COR-L47 (cell line): ENCODE measurements at places on chromosomes 5 and 9.
A peak's percentile ranks its signal among the peaks of the same experiment; 100 is the strongest.

DNA sequence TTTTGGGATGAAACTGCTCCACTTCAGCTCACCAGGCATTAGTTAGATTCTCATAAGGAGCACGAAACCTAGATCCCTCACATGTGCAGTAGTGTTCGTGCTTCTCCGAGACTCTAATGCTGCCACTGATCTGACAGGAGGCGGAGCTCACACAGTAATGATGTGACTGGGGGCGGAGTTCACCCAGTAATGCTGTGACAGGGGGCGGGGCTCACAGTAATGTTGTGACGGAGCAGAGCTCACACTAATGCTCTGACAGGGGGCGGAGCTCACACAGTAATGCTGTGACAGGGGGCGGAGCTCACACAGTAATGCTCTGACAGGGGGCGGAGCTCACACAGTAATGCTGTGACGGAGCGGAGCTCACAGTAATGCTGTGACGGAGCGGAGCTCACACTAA is 27.1 kb upstream of the LRRC14B start:
- no peak for DNase-seq

- DNase-seq = no peak
These were observed 53.7 kb downstream of the EFNA5 start for GRCh38 chr5:107617052-107617451.

- DNase-seq = no peak
These were observed 133.6 kb upstream of the ADAMTS16 start for GRCh38 chr5:5006548-5006947.

GRCh38 chr9:108815156-108815555 is 40.6 kb downstream of the ACTL7B start:
- no peak for DNase-seq

- DNase-seq = no peak
These were observed 40.6 kb upstream of the STARD4 start for GRCh38 chr5:111552896-111553295.

DNA sequence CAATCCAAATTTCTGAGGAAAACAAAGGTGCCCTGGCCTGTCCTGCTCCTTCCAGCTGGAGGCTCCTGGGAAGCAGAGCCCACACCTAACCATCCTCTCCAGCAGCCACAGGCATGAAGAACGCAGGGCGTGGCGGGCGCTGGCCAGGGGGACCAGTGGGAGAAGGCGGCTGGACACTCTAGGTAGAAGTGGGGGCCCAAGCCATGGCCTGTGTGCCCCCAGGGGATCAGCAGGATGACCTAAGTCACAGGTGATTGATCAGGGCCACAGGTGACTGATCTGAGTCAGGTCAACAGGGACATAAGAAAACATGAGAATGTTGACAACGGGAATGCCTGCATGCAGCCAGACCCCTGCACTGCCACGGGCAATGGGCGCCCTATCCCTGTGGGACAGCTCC is 3.4 kb downstream of the QSOX2 start:
- no peak for DNase-seq

- no peak for DNase-seq
These were observed 65.8 kb upstream of the NFIL3 start for GRCh38 chr9:91489361-91489899.

DNA sequence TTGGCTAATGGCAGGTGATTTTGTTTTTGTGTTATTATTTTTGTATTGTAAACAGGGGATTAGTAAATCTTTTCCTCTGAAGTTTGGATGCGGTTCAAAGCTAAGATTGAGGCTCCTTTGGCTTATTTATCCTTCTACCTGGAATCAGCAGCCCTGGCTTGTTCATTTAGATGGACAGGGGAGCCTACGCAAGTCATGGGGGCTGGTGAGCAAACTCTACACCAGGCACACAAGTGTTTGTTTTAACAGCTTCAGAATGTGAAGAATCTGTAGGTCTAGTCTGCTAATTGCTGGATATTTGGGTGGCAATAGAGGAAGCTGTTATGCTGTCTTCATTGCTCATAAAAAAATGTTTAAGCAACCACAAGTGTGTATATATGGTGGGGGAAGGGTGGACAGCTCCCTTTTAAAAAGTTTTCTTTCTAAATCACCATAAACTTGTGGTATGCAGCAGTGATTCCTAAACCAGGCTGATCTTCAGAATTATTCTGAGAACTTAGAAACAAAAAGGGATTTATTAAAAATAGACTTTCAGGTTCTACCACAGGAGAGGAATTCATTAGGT is 20.7 kb downstream of the ZNF462 start:
- no peak for DNase-seq

- peak; percentile 27 for DNase-seq
These were observed at the start of gene OLFML2A for GRCh38 chr9:124776954-124777648. OLFML2A (plus strand) TSS chr9:124777133; CDS start chr9:124777271, 138 bp downstream.

GRCh38 chr5:10469253-10470050 is 27.8 kb downstream of the ROPN1L start:
- no peak for DNase-seq

GRCh38 chr9:126420135-126420534 is 93.5 kb downstream of the MVB12B start:
- DNase-seq = no peak

- DNase-seq = no peak
These were observed 11.7 kb downstream of the KCNV2 start for GRCh38 chr9:2729003-2729402.

DNA sequence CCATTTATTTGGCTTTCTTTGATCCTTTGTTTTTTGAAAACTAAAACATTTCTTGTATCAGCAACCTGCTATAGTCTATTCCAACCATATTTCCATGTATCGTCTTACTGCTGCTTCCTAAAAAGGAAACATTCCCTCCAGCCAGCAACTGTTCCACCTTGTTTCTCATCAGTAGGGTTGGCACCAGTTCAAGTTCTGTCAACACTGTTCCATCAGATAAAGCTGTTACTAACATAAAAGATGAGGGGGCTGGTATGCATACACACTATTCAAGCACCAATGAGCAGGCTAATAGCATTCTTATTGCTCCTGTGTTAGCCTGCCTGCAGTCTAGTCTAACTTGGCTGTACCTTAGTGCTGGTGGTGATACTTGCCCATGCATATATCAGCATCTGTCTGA is 178.3 kb downstream of the CWC27 start:
- DNase-seq = peak; percentile 89

DNA sequence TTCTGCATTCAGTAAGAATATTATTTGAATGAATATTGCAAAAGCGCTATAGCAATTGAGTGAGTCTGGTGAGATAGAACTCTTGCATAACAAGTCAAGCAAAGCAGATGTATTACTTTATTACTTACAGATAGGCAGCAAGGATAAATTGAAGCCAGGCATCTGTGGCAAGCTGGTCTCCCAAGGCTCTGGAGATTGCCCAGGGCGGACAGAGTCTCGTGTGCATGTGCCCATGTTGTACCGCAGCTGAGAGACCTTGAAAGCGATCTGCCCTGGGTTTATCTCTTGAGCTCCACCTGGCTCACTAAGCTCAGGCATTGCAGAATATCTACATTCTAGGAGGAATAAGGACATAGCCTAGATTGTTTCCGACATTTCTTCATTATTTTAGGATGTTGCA is 591.6 kb downstream of the ISL1 start:
- DNase-seq = no peak

- no peak for DNase-seq
These were observed 56.9 kb upstream of the TRIO start for GRCh38 chr5:14086261-14086660.

GRCh38 chr9:27365707-27366376 is 68.9 kb upstream of the EQTN start:
- DNase-seq = no peak

GRCh38 chr9:114026335-114026734 is 51.8 kb downstream of the AMBP start:
- no peak for DNase-seq

DNA sequence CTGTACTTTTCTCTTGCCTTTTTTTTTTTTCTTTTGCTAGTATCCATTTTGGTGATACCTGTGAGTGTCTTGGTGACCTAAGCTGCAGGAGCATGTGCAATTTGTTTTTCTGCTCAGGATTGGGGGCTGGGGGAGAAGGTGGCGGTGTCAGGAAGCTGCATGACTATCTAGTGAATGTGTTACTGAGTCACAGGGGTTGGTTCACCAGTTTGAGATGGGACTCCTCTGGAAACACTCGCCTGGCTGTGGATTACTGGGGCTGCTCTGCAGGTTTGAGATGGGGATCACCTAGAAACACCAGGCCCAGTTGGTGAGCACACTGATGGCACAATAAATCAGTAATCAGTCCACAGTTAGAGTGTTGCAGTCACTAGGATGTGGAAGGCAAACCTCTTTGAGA is 447.9 kb downstream of the SPATA31D1 start:
- DNase-seq = no peak

DNA sequence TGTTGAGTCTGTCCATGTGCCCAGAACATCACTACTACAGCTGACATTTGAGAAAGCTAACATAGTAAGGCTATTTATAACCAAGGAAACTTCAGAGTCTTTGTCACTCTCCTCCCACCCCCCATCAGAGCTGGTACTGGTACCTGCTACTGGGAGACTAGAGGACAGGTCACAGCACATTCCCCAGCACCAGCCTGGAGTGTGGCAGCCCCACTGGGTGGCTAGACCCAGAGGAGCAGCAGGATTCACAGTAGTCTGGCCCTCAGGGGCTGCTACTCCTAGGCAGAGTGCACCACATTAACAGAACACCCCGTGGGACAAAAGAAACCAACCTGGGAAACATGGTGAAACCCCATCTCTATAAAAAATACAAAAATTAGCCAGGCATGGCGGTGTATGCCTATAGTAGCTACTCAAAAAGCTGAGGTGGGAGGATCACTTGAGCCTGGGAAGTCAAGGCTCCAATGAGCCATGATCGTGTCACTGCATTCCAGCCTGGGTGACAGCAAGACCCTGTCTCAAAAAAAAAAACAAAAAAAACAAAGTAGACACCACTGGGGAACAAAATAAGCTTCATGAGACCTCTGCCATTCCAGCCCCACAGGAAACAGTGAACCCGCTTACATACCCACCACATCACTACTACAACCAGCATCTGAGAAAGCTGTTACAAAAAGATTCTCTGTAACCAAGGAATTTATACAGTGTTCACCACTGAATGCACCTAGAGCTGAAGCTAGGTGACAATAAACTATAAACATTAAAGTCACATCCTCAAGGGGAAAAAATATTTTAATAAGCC is 26.3 kb upstream of the PTGER4 start:
- no peak for DNase-seq

DNA sequence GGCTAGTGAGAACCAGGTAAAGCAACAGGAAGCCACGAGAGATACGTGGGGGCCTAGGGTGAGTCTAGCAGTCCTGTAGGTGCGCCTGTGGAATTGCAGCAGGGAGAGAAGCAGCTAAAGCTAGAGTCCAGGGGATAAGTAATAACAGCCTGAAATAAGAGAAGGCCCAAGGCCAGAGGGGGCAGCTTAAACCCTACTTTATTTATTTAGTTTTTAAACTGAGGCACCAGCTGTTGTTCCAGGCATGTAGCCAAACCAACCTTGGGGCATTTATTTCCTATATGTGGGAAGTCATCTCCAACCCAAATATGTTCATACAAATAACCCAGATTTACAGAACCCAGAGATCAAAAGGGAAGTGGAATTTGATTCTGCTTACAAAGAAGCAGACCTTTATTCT is 93.5 kb downstream of the GLDC start:
- DNase-seq = peak; percentile 83

DNA sequence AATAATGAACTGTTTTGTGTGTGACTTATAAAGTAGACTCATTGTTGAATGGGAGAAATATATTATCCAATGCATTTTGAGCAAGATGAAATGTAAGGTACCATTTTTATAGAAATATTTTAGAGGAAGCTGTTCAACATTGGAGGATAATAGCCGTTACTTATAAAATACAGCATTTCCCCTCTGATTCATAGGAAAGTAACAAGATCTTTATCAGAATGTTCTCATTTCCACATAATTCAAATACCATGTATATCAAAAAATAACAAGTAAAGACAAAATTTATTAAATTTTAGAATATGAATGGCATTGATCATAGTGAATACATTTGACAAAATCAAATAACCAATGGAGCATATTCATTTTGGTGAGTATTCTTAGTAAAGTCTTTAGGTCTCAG is 346.7 kb upstream of the PTGER4 start:
- DNase-seq = no peak

DNA sequence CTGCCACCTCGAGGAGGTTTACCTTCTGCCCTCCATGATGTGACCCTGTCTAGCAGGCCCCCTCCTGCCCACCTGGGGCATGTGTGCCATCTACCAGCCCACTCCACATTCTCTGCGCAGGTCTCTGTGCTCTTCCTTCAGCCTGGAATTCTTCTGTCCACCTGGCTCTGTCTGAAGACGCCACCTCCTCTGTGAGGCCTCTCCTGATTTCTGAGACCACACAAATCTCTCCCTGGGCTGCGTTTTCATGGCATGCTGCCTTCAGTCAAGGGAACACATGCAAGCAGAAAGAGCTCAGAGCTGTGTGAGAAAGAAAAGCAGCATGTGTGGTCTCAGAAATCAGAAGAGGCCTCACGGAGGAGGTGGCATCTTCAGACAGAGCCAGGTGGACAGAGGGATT is 22.1 kb downstream of the FOXE1 start:
- no peak for DNase-seq

DNA sequence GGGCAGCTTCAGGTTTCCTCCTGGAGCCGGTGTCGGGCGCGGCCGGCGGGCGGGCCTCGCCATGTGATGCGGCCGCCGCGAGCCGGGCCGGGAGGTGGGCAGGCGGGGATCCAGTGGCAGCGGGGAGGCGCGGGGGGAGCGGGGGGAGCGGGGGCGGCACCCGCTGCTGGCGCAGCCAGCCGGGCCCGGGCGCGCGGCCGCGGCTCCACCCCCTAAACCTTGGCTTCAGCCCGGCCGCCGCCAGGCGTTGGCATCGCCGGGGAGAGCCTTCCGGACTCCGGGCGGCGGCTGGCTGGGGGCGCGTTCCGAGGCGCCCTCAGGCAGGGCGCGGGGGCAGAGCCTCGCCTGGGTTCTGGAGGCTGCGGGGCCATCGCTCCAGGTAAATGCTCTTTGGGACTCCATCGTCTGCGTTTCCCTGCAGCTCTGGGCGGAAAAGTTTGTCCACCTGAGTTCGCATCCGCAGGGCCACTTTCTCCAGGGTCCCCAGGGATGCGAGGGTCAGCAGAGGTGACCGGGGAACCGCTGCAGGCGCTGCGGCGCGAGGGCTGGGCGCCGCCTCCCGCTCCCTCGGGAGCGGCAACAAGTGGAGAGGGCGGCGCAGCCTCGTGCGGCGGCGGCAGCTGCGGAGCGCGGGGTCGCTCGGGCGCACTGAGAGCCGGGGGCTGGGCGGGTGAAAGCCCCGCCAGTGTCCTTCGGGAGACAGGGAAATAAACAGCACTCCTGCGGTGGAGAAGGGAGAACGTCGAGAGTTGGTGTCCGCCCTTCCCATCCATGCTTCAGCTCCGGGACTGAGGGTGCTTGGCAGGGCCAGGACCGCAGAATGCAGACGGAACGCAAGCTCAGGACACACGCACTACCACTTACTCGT is at the start of gene ARHGEF28:
Gene ARHGEF28, plus strand, starts transcription at position 253 of the 868 bp plus-strand sequence. CDS start 58,656 bp downstream, outside the sequence.
- peak; percentile 68 for DNase-seq
